ENCODE measurements at places on chromosomes 2 and 18.

DNA sequence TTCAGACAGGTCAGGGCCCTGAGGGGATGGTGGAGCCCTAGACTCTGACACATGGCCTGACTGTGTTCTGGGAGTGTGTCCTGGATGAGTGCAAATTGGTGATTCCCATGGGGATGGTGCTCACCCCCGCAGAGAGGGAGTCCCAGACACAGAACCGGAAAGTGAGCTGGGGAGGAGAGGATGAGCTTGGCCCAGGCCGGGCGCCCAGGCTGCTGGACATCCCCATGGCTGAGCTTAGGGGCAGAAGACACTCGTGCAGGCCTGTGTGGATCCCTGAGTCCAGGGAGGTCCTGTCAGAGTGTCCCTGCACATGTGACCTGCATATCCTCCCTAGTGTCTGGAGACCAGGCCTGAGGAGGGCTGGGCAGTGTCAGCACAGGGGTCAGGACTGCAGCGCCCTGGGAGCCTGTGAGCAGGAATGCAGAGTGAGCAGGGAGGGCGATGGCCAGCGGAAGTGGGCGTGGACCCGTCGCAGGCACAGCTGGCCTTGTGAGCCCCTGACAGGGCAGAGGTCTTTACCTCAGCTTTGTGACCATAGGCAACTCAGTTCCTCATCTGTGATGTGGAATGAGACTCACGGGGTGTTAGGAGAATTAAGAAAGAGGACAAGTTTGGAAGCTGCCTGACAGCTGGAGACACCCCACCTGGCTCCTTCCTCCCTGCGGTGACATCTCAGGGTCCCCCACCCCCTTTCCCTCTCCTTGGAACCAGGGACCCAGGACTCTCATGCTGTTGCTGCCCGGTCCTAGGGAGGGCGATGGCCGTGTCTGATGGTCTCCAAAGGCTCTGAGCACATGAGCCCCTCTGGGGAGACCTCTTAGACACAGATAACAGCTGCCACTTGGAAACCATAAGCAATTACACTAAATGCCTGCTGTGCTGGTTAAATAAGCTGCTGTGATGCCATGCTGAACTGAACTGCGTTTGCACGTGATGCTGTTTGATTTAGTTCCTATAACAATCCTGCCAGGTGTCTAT, 62.6 kb upstream of the HS6ST1 start:
- H3K4me3 ChIP-seq, result no peak overlapping the region
- H3K27ac ChIP-seq, result no peak overlapping the region
- no peak for DNase-seq
- no peaks in the 10 kb centered on the region for H3K27me3 ChIP-seq
- no peaks in the 10 kb centered on the region for H3K36me3 ChIP-seq
- peaks cover 11% of the 10 kb centered on the region for H3K4me1 ChIP-seq

DNA sequence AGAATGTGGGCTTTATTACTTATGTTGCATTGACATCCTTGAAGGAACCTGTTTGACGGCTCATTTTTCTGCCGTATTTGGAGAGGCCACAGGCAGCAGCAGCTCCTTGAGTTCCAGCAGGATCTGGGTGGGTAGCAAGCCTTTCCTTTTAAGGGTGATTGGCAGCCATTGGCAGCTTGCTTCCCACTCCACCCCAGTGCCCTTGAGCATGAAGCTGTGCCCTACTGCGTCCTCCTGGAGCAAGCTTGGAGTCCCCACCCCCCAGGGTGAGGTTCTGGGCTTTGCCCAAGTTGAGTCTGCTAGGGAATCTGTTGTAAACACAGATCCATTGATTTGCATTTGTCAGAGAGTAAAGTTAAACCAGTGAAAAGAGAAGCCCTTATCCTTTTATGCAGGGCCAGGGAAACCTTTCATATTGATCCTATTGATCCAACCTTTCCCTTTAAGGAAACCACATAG, 9.2 kb downstream of the ONECUT2 start:
- H3K27ac ChIP-seq, result no peak overlapping the region
- no peaks in the 10 kb centered on the region for H3K36me3 ChIP-seq
- no peak for DNase-seq
- peaks cover 9% of the 10 kb centered on the region for H3K4me1 ChIP-seq

DNA sequence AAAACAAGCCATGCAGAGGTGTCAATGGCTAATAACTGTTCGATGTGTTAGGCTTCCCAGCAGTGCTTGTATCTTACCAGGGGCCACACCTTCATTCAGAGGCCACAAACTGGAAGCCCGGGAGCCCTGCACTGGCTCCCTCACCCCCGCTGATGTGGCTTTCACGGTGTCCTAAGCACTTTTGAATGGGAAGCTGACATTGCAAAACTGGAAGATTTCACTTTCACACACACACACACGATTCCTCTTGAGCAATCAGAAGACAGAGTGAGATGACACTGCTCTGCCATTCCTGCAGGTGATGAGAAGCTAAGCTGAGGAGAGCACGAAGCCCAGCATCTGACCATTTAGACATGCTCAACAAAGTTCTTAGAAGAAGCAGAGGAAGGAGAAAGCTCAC, 8.6 kb upstream of the ZNF407 start:
- no peak overlapping the region for H3K4me3 ChIP-seq
- no peaks in the 10 kb centered on the region for H3K4me1 ChIP-seq
- H3K27ac ChIP-seq, result no peak overlapping the region
- H3K36me3 ChIP-seq, result peaks cover 13% of the 10 kb centered on the region

DNA sequence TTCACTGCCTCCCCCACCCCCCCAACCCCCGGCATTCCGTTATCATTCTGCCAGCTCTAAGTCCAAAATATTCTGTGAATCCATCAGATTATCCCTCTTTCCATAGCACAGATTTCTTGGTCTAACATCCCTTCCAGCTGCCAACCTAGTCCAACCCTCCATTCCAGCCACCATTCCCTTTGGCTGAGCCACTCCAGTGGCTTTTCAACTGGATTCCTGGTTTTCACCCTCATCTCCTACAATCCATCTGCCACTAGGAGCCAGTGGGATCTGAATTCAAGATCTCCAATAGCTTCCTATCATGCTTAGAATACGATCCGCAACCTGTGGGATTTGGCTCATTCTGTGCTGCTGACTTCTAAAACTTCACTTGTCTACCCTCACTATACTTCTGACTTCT, 1.2 kb downstream of the DAW1 start:
- peaks cover 4% of the 10 kb centered on the region for H3K4me1 ChIP-seq
- no peaks in the 10 kb centered on the region for H3K36me3 ChIP-seq
- DNase-seq, result no peak
- H3K27me3 ChIP-seq, result no peaks in the 10 kb centered on the region

GRCh38 chr2:167200019-167200418, 311.7 kb downstream of the XIRP2 start:
- H3K27ac ChIP-seq, result no peak overlapping the region
- no peak overlapping the region for H3K4me3 ChIP-seq
- no peaks in the 10 kb centered on the region for H3K27me3 ChIP-seq
- no peaks in the 10 kb centered on the region for H3K36me3 ChIP-seq
- DNase-seq, result no peak
- H3K4me1 ChIP-seq, result no peaks in the 10 kb centered on the region

All from thymus (tissue), 14 donors.